ENCODE measurements at places on chromosomes 2 and 18. TPM values are rescaled to one million over a fixed set of nuclear protein-coding genes. Genes with fewer than 3 reads are reported as not detected.

- peak; percentile 57 for DNase-seq
These were observed 63.9 kb upstream of the TUBA3E start for GRCh38 chr2:130261970-130262760.

GRCh38 chr2:9107168-9108025 lies 99.2 kb upstream of the ASAP2 start:
- no peak for DNase-seq

GRCh38 chr18:11518788-11519685 lies 90.4 kb upstream of the SLC35G4 start:
- peak; percentile 5 for DNase-seq

NEU2 gene
- polyA plus RNA-seq, result not detected

ANKRD29 gene
- polyA plus RNA-seq, result 1.2 TPM

DNA sequence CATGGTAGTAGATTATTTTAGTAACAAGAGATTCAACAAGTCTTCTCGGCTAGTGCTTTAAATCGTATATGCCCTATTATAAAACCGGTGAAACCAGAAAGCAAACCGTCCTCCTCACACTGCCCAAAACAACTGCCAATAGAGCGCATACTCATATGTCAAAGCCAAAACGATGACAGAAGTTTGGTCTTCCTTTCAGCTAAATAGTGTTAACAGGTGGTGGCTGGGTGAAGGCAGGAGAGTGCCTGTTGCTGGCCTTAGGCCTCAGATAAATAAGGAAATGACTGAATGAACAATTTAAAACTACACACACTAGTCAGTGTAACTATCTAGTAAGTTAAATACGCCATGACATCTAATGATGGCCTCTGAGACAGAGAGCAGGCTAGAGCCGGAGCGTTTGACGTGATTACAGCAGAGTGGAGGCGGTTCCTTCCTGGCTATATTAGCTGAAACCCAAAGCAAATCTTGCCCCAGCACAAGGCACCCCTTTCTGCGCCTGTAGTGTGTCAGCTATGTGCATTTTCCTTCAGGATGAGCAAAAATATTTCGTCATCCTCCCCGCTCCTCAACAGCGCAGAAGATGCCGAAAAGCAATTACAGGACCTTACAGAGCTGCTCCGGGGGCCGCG lies 1.6 kb downstream of the LONRF2 start:
- DNase-seq, result peak; percentile 43

DNA sequence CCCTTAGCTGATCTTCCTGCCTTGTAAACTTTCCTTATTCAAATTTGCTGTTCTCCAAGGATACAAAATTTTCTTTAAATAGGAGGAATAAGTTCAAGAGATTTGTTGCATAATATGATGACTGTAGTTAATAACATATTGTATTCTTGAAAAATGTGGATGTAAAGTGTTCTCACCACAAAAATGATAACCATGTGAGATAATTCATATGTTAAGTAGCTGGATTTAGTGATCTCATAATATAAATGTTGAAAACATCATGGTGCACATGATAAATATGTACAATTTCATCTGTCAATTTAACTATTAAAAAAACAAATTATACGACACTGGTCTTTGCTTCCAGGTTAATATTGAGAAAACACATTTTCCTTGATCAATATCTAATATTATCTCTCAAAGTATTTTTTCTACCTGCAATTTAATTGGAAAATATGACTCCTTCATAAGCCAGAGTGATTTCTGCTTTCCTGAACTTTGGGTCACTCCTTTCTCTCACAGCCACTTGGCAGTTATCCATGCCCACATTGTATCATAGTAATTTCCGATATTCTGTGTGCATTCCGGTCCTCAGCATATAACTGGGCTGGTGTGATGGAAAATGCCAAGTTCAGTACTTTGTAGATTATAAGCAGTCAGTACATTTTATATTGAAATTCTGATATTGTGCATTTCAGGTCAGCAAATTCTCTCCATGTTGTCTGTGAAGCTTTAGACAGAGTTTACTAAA lies 152.6 kb downstream of the GULP1 start:
- DNase-seq, result no peak

DNA sequence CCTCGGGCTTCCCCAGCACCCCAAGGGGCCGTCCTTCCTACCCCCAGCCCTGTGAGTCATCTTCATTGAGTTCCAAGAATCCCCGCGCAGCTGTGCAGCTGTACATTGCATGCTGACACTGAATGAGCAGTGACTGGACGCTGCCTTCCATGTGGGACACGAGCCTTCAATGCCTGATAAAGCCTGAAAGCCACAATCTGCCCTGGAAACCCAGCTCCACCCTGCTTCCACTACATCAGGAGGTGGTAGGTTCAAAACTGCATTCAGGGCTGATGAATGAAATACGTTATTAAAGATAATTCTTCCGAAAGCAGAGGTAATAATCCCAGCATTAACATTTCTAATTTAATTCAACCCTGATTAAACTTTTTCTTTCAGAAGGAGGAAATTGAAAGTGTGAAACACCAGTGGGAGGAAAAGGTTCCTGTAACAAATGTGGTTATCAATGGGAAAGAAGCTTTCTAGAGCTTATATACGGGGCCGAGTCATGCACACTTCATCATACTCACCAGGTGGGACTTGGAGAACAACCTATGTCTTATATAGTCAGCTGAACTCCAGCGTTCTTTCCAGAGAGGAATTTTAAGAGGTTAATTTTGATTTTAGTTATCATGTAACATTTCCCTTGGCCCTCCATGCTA lies 360.1 kb downstream of the LPIN1 start:
- no peak for DNase-seq

SULT1C4 gene
- 9.2 TPM for polyA plus RNA-seq

DNA sequence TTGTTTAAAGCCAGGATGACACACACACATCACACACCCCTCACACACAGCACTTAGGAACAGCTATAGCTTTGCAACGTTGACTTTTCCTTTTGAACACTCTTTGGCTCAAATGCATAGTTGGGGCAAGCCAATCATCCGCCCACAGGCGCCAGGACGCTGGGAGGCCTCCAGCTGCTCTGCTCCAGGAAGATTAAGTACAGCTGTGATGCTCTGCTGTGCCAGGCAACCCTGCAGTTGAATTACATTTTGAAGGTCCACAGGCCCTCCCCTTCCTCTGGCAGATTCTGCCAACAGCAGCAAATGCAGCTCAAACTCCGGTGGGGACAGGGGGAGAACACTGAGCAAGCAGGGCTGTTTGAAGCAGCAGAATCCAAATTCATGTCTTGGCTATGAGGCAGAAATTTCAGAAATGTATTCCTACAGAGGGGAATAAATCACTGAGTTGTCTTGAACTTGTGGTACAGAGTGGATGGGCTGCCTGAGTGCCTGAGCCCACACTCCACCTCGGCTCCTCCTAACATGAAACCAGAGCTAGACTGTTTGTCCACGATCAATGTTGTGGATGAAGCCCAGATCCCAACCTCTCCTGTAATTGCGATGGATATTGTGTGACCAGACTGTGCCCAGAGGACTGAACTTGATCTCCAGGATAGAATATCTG lies 86.5 kb upstream of the PPP1CB start:
- peak; percentile 62 for DNase-seq

GRCh38 chr2:24409700-24410556 lies 49.6 kb upstream of the ITSN2 start:
- DNase-seq, result peak; percentile 91

DNA sequence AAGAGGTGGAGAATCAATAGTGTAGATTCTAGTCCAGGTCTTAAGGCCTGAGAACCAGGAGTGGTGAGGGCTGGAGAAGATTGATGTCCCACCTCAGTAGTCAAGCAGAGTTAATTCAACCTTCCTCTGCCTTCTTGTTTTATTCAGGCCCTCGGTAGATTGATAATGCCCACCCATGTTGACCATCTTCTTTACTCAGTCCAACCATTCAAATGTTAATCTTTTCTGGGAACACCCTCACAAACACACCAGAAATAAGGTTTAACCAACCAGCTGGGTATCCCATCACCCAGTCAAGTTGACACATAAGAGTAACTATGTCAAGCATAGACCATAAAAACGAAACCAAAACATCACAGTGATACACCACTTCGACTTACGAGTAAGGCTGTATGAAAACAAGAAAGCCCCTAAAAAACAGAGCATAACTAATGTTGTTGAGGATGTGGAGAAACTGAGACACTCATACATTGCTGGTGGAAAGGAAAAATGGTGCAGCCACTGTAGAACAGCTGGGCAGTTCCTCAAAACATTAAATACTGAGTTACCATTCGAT lies 57.5 kb downstream of the SLC35F5 start:
- no peak for DNase-seq

- DNase-seq, result peak; percentile 38
These were observed 344.9 kb downstream of the CPS1 start for GRCh38 chr2:210901326-210901725.

EXOC6B gene
- polyA plus RNA-seq, result 14.0 TPM

DNA sequence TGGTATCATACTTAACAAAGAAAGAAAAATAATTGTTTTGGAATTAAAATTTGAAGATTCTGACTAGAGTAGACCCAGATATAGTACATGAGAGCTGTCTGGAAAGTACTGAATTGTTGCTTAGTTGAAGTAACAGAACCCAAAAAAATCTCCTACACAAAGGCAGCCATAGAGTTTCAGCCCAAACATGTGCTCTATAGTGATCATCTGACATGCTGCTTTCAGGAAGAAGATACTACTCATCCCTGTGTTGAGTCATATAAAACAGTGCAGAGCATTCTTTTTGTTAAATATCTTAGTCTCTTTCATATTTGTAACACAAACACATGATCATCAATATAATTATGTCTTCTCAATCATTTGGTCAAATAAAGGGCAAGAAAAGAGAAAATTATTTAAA lies 84.8 kb upstream of the PTPRM start:
- no peak for DNase-seq

FEV gene
- polyA plus RNA-seq, result 5.9 TPM

PMAIP1 gene
- polyA plus RNA-seq, result 7.5 TPM

DNA sequence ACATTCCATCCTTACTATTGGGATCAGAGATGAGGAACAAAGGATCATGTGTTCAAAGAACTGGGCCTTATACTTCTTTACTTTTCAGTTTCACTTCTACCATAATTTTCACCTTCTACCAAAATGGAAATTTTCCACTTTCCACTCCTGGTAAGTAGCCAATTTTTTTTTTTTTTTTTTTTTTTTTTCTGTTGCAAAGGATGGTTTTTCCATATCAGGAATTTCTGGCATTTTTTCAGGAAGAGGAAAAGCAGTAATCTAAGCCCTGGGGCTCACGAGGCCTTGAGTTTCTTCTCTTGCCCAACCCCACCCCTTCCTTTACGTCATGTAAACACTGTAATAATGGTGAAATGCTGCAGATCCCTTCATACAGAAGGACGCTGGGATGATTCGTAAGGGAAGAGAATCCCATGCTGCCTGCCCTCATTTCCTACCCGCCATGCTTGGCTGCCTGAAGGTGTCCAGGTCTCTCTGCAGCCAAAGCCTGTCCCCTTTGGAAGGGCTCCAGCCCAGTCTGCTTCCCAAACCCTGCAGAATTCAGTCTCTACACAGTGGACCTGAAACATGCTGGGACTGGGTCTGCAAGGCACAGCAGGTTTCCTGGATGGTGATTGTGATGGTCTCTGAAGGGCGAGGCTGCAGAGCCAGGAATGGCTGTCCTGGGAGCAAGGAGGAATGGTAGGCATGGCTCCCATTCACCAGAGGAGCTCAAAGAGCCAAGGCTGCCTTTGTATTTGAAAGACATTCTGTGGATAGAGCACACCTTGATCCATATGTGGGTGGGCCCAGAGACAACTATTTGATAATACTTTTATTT lies 57.0 kb downstream of the EFR3B start:
- DNase-seq, result no peak

- no peak for DNase-seq
These were observed 139.6 kb downstream of the SOCS6 start for GRCh38 chr18:70428439-70428838.

- peak; percentile 88 for DNase-seq
These were observed 24.6 kb downstream of the FECH start for GRCh38 chr18:57561728-57562423.

- peak; percentile 39 for DNase-seq
These were observed 20.7 kb downstream of the FBXO15 start for GRCh38 chr18:74126684-74127655.

GRCh38 chr18:22971038-22971437 lies 37.9 kb downstream of the RBBP8 start:
- DNase-seq, result no peak

DNA sequence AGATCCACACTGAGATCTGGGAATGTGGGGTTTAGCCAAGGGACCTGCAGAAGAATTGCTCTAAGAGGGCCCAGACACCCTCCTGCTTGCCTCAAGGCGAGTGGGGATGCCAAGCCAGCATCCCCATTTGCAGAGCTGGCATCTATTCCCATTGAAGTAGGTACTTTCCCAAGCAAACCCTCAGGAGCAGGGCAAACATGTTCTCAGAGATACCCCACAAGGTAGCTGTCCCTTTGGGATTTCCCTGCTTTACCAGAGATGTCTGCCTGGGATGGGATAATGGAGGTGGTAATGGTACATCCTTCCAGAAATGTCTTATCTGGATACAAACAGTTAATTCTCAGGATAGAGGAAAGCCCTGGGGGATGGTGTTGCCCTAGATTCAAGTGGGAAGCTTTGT lies 51.2 kb downstream of the GYPC start:
- no peak for DNase-seq

DNA sequence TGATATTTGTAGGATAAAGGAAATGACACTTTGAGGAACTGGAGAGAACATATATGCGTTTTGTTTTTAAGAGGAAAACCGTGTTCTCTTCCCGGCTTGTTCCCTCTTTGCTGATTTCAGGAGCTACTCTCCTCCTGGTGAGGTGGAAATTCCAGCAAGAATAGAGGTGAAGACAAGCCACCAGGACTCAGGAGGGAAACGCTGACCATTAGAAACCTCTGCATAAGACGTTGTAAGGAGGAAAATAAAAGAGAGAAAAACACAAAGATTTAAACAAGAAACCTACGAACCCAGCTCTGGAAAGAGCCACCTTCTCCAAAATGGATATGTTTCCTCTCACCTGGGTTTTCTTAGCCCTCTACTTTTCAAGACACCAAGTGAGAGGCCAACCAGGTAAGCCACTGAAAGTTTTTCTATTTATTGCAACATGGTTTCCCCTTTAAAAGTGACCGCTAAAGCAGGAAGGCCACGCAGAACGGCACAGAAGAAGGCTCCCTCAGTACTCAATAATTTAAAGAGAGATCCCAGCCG lies 735 bp downstream of the NRP2 start:
- peak; percentile 50 for DNase-seq

DNA sequence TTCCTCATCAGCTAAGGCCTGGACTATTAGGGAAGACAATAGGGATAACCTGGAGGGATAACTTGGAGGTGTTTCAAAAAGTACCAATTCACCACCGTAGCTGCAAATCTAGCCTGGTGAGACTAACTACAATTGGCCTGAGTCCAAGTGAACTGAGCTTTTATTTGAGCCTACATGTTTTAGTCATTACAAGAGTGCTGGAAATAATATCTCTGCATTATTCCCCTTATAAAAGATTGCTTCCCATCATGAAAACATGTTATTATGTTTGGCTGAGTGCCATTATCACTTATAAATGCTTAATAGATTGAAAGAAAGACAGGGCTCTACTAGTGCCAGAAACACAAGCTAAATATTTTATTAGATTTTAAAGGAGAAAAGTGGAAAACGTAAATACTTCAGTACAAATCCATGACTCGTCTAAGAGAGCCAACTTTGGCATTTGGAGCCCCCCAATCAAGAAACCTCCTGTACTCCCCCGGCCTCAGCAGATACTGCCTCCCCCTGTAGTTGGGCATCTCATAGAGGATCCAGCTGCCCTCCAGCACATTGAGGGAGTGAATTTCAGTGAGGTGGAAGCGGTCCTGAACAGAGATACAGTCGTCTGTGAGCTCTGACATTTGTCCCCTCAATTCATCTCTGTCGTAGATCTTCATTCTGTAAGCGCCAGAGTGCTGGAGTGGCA lies 3.6 kb downstream of the CRYGB start:
- no peak for DNase-seq

Measured in brain (organoid and tissue), 16 donors.